ENCODE measurements at places on chromosomes 16 and 17. TPM values are rescaled to one million over a fixed set of nuclear protein-coding genes. Genes with fewer than 3 reads are reported as not detected.

ST6GALNAC1 gene
- total RNA-seq = 2.0 TPM

GRCh38 chr17:57597531-57598453 lies 147.3 kb downstream of the CCDC182 start:
- H3K27me3 ChIP-seq = no peaks in the 10 kb centered on the region
- no peaks in the 10 kb centered on the region for H3K36me3 ChIP-seq
- H3K27ac ChIP-seq = peak overlapping the region; percentile 34
- no peak overlapping the region for H3K4me3 ChIP-seq
- no peak for DNase-seq

LRRC46 gene
- 1.7 TPM for total RNA-seq

USP7 gene
- total RNA-seq = 175 TPM

SNAI3 gene
- total RNA-seq = 13.0 TPM

GRCh38 chr16:1613728-1614455 lies 1.7 kb downstream of the CRAMP1 start:
- H3K27ac ChIP-seq = no peak overlapping the region
- peak overlapping the region; percentile 62 for H3K4me3 ChIP-seq
- no peaks in the 10 kb centered on the region for H3K36me3 ChIP-seq
- DNase-seq = no peak

- no peaks in the 10 kb centered on the region for H3K36me3 ChIP-seq
- DNase-seq = no peak
- H3K27me3 ChIP-seq = no peaks in the 10 kb centered on the region
- H3K27ac ChIP-seq = no peak overlapping the region
- no peaks in the 10 kb centered on the region for H3K4me1 ChIP-seq
These were observed 73.5 kb downstream of the GOSR1 start for GRCh38 chr17:30550512-30551273.

Data from naive thymus-derived CD4-positive, alpha-beta T cell (primary cell).